Putamen (tissue), 1 donor: ENCODE measurements at places on chromosomes 3 and 15.

GRCh38 chr3:102936511-102937045 lies 501.8 kb downstream of the ZPLD1 start:
- no peak for DNase-seq

- no peak for DNase-seq
Measured at GRCh38 chr15:99347574-99347973, 96.3 kb downstream of the LRRC28 start.

- DNase-seq, result no peak
Measured at GRCh38 chr3:14691239-14691638, 16.3 kb downstream of the C3orf20 start.

DNA sequence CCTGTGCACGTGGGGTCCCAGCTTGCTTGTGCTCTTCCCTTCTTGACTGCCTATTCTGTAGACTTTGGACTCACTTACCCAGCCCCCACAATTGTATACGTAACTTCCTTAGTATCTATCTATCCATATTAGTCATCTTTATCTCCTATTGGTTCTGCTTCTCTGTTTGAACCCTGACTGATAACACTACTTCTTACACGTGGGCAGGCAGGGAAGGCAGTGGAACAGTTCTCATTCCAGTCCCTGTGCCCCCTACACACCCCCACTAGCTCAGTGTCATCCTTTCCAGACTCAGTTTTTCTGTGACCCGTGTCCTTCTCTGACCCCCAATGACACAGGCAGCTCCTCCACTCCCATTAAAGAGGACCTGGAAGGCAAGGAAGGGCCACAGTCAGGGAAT lies 74.2 kb upstream of the FBN1 start:
- no peak for DNase-seq

DNA sequence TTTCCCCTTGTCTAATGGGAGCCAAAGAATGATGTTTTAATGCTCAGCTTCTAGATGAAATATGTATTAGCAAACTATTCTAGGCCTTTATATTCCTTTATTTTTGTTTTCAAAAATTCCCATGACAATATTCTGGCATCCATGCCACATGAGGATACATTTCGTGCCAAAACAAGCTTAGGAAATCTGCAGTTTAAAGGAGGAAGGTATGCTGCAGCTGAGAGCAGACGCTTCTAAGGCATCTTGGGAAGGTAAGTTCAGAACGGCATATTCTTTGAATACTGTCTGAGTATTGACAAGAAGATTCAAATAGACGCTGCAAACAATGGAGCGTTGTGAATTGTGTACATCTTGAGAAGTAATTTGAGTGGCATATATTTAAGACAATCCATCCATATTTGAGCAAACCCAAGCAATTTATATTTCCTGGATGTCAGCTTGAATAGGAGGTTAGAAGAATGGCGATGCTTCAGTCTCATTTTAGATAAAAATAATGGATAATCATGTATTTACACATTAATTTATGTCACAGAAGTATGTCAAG lies 158.6 kb downstream of the RAP2B start:
- DNase-seq, result no peak

DNA sequence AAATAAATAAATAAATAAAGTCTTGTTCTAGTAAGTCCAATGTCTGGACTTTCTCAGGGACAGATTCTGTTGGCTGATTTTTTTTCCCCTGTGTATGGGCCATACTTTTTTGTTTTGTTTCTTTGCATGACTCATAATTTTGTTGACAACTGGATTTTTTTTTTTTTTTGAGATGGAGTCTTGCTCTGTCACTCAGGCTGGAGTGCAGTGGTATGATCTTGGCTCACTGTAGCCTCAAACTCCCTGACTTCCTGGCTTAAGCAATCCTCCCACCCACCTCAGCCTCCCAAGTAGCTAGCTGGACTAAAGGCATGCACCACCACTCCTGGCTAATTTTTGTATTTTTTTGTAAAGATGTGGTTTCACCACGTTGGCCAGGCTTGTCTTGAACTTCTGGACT lies 38.9 kb downstream of the TICRR start:
- no peak for DNase-seq

DNA sequence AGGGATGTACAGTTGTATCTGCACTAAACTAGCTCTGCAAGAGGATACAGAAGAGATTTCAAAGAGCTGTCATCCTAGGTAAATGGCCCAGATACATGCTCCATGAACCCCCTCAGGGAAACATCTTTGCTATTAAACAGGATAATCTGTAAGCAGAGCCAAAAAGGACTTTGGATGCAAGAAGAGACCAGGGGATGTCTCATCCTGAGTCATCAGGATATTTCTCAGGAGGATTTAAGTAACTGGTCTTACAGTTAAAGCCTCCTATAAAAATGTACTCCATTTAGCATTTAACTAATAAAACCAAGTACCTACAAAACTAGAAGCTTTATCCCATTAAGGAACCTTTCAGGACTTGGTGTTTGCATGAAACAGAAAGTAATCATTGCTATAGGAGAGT lies 48.2 kb upstream of the PHLDB2 start:
- DNase-seq, result no peak

DNA sequence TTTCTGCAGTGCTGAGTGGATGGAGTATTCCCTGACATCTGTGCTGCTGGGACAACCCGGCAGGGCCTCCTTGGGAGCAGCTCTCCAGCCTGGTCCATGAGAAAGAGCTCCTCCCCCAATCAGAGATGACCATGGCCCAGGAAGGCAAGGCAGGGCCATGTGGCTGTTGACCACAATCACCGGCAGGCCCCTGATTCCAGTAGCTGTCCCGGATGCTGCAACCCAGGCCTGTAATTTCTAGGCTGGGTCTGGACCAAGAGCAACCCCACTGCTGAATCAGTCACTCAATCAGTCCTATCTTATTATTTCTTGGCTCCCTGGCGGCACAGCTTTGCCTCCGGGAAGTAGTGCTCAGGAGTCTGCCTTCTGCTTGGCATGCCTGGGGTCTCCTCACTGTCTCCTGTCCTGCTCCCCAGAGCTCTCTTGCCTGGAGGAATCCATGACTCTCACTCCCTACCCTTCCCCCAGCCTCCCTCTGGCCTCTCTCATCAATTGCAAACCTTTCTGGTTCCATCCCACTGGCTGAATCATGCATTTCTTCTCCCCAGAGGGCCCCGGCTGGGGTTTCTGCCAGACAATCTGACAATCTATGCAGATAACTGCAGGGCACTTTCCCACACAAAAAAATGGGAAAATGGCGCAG lies 32.6 kb upstream of the ITGA11 start:
- no peak for DNase-seq
